ENCODE measurements at places on chromosomes 11 and 22.

DNA sequence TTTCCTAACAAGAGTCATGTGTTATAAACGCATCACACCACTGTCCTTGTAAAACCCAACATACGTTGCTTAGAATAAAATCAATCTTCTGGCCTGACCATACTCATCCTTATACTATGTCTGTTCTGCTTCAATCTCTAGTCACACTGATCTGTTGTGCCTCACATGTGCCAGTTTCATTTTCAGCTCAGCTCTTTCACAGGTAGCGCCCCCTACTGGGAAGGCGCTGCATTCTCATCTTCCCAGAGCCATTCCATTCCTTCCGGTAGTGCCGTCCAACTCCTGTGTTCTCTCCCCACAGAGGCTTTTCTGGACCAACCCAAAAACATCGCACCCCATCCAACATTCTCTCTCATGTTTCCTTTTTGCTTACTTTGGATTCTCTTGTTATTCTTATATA, 22.2 kb downstream of the CASP5 start:
- peak; percentile 24 for DNase-seq

GRCh38 chr11:125454047-125454446, 42.0 kb downstream of the FEZ1 start:
- no peak for DNase-seq

DNA sequence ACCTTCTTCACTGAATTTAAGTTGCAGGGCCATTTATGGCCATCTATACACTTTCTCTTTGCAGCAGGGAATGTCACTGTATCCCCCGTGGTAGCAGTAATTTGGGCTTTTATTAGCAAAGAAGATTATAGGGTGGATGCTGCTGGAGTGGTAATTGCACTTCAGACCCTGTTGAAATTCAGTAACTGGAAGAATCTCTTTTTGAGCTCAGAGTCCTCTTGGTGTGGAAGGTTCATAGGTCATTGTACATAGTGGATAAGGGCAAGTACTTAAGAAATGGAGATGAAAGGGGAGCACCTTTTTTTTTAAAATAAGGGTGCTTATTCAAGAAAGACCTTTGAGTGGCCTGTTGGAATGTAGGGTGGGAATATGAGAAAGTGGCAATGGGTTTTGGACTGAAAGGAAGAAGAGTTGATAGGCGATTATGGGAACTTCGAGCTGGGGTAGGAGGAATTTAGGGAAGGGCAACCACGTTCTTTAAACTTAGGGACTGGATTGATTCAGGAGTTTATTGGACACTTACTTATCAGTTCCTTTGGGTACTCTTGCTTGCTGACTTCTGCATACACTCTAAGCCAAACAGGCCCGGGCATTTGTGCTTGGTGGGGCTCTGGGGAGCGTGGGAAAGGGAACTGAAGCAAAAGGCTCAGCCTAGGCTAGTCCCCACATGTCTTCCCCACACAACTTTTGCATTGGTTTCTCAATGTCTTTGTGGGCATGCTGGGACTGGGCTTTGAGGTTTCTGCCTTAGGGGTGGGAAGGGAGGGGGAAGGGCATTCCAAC, 26.5 kb downstream of the CTNND1 start:
- DNase-seq, result peak; percentile 36

GRCh38 chr11:70633610-70634009, 235.3 kb downstream of the CTTN start:
- no peak for DNase-seq

- no peak for DNase-seq
Observed at GRCh38 chr22:45547731-45548130, 45.0 kb downstream of the FBLN1 start.

GRCh38 chr11:59754859-59755700, at the start of gene STX3:
STX3 (plus strand) TSS chr11:59755376; CDS start chr11:59755606, 230 bp downstream.
- peak; percentile 67 for DNase-seq

DNA sequence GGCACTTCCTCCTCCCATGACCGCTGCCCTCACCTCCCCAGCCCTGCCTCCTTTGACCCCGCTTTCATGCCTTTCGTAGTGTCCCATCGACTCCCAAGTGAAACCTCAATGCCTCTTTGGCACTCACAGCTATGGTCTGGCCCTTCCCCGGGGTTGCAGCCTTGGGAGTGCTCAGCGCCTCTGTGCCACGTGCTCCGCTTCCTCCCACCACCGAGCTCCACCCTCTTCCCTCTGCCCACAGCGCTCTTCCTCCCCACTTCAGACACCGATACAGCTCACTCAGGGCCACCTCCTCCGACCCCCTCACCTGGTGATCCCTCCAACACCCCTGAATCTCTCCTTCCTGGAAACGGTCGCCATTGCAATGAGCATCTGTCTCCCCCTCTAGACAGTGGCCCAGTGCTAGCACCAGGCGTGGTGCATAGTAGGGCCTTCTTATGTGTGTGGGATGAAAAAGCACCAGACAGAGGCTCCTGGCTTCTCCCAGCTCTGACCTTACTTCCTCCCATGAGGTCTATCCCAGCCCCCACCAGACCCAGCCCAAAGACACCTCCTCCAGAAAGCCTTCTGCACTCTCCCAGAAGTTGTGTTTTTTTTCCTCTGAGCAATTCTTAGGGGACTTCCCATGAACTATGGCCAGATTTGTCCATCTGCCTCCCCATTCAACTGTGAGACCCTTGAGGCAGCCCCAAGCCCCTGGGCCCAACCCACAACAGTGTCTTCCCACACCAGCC, 16.4 kb upstream of the SCGB1A1 start:
- no peak for DNase-seq

DNA sequence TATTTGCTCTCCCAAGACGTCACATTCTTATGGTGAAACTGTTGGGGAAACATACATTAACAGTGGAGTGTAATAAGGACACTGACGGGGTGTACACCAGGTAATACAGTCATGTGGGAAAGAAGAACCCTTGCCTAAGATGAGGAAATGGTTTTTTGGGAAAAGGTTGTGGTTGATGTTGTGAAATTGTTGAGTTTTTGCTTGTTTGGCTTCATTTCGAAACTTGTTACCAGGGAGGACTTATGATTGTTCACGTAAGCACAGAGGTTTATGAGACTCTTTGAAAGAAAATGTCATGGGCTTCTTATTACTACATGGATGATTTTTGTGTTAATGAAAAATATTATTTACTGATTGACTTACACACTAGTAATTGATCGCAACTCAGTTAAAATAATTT, 16.8 kb downstream of the ANO3 start:
- no peak for DNase-seq

GRCh38 chr11:132073787-132074186, 703.4 kb downstream of the NTM start:
- DNase-seq, result no peak

DNA sequence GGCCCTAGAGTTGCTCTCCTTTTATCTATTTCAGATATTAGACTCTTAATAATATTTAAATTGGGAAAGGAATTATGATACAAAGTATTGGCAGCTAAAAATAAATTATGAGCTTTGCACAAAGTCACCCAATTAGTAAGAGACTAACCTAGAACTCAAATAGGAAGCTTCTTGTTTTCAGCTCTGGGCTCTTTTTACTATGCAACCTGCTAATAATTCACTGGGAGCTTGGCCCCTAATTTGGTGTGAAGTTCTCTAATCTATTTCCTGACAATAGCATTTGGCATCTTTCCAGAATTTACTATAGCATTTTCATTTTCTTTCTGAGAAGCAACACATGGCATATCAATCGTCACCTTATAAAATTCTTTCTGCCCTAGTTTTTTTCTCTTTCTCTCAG, 727.7 kb upstream of the ANO5 start:
- DNase-seq, result no peak

- DNase-seq, result no peak
Observed at GRCh38 chr22:29882716-29883044, 294 bp upstream of the MTMR3 start.

- no peak for DNase-seq
Observed at GRCh38 chr22:50011447-50012210, 936 bp downstream of the IL17REL start.

DNA sequence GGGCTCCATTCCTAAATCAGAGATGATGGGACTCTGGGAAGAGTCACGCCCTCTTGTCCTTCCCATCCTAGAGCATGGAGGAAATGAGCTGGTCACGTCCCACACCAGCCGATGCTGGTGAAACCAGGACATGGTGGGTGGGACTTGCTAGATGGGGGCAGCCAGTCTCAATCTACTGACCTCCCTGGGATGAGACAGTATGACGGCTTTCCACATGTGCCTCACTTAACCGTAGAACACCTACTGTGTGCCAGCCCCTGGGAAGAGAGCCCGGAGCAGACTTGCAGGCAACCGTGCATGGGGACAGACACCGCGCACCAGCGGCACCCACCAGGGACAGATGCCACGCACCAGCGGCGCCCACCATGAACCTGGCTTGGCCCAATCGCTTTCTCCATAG, 3.8 kb downstream of the OSBPL5 start:
- no peak for DNase-seq

GRCh38 chr11:116403794-116404461, 368.9 kb downstream of the BUD13 start:
- DNase-seq, result no peak

DNA sequence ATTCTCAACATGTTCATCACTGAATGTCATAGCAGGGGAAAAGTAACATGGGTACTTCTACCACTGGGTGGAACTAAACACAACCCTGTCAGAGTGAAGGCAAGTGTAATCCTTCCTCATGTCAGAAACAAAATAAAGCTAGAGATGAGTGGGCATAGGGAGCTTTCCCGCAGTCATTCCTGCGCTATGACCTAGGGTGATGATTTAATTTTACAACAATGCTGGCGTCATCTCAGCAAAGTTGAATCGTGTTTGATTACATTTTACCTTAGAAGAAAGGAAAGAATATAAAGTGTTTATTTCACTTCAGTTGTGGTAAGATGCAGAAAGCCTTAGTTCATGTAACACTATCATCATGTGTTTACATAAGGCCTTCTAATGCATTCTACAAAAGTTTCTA, 355.6 kb downstream of the METTL15 start:
- DNase-seq, result no peak

DNA sequence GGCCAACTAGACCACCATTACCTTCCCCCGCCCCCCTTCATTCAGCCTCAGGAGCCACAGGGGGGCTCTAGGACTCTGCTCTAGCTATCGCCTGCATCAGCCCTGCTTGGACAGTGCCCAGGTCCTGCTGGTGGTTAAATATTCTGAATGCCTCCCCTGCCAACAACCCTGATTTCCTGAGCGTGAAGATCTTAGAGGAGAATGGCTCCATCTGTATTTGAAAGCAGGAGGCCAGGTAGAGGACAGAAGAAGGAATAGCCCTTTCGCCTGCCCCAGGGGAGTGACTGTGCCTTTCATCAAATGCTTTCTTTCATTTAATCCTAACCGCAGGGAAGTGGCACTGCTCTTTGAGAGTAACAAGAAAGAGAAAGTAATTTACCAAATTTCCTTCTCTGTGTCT, 69.2 kb downstream of the ISX start:
- no peak for DNase-seq

DNA sequence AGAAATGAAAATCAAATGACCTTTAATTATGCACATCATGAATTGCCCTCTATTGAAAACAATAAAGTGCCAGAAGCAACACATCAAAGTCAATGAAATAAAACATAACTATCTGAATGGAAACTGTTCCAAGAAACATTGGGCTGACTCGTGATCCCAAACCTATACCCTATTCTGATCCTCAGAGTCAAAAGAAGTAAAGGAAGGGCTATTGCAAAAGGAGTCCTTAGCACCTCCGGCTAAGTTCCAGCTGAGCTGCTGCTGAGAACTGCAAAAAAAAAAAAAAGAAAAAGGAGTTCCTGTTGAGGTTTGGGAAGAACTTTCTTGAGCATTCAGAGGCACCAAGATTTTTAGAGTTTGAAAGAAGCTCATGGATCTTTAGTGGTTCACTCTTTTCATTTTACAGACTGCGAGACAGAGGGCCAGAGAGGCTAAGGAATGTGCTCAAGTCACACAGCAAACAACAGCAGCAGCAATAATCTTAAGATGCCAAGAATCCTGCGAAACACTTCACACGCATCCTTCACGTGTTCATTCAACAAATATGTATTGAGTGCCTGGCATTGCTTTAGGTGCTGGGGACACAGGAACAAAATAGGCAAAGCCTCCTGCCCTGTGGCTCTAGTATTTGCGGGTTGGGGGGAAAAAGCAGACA, 841 bp upstream of the TMPRSS13 start:
- no peak for DNase-seq
